Right cardiac atrium (tissue), 5 donors: ENCODE measurements at places on chromosomes 5 and 9. TPM values are rescaled to one million over a fixed set of nuclear protein-coding genes. Genes with fewer than 3 reads are reported as not detected.

NAIP gene
- 7.9 TPM for total RNA-seq

LIFR gene
- total RNA-seq: 63.1 TPM

LCN1 gene
- not detected for total RNA-seq

OBP2B gene
- total RNA-seq: not detected

PCDHGA2 gene
- total RNA-seq: 6.4 TPM

RNF44 gene
- 19.6 TPM for total RNA-seq

SLC6A19 gene
- not detected for total RNA-seq

CCL21 gene
- 3.8 TPM for total RNA-seq

MELK gene
- total RNA-seq: 0.17 TPM

HRCT1 gene
- total RNA-seq: 2.0 TPM

SLC6A7 gene
- total RNA-seq: not detected

GLDC gene
- total RNA-seq: 0.26 TPM
